ENCODE measurements at places on chromosomes 2 and 18.

- peak; percentile 1 for DNase-seq
Observed at GRCh38 chr2:192500550-192501200, 305.9 kb upstream of the TMEFF2 start.

- DNase-seq, result no peak
Observed at GRCh38 chr2:157849591-157849990, 26.5 kb downstream of the ACVR1 start.

DNA sequence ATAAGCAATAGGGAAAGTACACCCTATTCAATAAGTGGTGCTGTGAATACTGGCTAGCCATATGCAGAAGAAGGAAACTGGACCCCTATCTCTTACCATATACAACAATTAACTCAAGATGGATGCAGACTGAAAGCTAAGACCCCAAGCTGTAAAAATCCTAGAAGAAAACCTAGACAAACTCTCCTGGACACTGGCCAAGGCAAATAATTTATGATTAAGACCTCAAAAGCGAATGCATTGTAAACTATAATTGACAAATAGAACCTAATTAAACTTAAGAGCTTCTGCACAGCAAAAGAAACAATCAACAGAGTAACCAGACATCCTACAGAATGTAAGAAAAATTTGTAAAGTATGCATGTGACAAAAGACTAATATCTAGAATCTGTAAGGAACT is 41.1 kb upstream of the ASXL3 start:
- DNase-seq, result no peak

- DNase-seq, result no peak
Observed at GRCh38 chr2:41381701-41382100, 666.1 kb upstream of the PKDCC start.

GRCh38 chr2:112688086-112688880 is 32.5 kb upstream of the NT5DC4 start:
- DNase-seq, result no peak

DNA sequence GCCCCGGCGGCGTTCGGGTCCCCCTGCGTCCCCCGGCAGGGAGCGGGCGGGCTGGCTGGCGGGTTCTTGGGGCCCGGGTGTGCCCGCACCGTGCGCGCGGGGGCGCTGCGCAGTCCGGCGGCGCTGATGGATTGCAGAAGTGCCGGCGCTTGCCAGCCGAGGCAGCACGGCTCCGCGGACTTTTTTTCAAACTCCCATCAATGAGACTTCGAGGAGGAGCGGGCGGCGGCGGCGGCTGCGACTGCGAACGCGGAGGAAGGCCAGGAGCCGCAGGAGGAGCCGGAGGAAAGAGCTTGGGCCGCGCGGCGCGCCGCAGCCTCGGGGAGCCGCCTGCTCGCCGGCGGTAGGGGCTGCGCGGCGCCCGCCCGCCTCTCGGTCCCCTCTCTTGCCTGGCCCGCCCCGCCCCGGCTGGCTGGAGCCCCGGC is at the start of gene GLI2:
Gene GLI2, plus strand, starts transcription at position 123 of the 425 bp plus-strand sequence. CDS start 61,453 bp downstream, outside the sequence.
- DNase-seq, result peak; percentile 57

DNA sequence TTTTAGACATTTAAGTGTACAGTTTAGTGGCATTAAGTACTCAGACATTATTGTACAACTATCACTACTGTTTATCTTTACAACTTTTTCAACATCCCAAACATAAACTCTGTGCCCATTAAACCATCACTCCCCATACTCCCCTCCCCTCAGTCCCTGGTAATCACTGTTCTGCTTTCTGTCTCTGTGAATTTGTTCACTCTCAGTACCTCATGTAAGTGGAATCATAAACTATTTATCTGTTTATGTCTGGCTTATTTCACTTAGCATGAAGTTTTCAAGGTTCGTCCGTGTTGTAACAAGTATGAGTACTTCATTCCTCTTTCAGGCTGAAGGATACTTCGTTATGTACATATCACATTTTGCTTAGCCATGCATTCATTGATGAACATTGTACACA is 9.8 kb upstream of the RUFY4 start:
- DNase-seq, result no peak

- no peak for DNase-seq
Observed at GRCh38 chr2:188534875-188535274, 243.2 kb downstream of the GULP1 start.

DNA sequence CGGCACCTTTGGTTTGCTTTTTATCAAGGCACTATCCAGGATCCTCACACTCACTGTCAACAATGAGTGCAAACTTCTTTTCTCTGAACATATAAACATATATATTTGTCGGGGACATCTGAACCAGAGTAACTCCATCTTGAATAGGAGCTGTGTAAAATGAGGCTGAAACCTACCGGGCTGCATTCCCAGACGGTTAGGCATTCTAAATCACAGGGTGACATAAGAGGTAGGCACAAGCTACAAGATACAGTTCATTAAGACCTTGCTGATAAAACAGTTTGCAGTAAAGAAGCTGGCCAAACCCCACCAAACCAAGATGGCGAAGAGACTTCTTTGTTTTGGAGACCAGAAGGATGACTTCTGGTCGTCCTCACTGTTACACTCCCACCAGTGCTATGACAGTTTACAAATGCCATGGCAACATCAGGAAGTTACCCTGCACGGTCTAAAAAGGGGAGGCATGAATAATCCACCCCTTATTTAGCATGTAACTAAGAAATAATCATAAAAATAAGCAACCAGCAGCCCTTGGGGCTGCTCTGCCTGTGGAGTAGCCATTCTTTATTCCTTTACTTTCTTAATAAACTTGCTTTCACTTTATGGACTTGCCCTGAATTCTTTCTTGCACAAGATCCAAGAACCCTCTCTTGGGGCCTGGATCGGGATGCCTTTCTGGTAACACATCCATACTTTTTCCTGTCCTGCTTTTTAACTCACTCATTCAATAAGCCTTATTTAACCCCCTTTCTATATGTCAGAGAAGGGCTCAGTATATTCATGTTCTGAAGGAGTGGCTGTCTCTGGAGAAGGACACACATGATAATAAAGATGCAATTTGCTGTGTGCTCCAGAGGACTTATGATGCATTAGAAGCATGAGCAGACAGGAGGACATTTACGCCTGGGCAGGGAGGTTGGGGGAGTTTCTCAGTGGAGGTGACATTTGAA is 65.4 kb downstream of the TACR1 start:
- no peak for DNase-seq

DNA sequence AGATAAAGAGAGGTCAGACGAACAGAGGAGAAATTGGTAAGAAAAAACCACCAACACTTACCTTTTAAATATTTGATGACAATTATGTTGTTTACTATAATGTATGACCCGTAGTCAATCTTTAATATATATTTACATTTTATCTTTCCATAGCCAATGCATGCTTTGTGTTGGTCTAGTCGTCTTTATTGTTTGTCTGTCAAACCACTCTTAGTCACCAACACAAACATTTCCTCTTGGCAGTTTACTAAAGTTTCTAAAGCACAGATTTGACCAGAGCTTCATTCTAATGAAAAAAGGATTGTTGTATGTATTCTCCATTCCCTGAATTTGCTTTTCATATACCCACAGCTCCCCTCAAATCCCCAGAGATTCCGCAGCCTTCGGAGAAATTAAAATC is 784.7 kb upstream of the PIK3C3 start:
- DNase-seq, result no peak

DNA sequence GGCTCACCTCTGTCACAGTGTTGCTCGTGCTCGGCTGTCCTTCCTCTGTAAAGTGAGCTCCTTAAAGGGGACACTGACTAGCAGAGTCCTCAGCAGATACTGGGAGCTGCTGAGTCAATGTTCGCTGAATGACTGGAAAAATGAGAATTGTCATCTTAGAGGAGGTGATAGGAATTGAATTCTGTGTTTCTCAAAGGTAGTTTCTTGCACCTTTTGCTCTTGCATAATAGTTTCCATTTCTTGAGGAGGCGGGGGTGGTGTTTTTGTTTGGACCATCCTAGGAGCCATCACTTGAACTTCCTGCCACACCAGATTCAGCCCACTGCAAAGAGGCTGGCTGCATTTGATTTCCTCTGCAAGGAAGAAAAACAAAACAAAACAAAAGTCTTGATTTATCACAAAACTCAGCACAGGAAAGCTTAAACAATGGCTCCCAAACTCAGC is 11.4 kb upstream of the RFX8 start:
- DNase-seq, result no peak

GRCh38 chr2:236963631-236964182 is 122.0 kb upstream of the COPS8 start:
- DNase-seq, result no peak
